ENCODE measurements at places on chromosomes 12 and 14. TPM values are rescaled to one million over a fixed set of nuclear protein-coding genes. Genes with fewer than 3 reads are reported as not detected.

GRCh38 chr12:30874455-30875321, 51.9 kb upstream of the TSPAN11 start:
- DNase-seq: peak; percentile 46

- no peak for DNase-seq
Measured at GRCh38 chr14:78417532-78417931, 247.4 kb downstream of the NRXN3 start.

- no peak for DNase-seq
Measured at GRCh38 chr12:6384499-6385436, 806 bp downstream of the LTBR start.

DNA sequence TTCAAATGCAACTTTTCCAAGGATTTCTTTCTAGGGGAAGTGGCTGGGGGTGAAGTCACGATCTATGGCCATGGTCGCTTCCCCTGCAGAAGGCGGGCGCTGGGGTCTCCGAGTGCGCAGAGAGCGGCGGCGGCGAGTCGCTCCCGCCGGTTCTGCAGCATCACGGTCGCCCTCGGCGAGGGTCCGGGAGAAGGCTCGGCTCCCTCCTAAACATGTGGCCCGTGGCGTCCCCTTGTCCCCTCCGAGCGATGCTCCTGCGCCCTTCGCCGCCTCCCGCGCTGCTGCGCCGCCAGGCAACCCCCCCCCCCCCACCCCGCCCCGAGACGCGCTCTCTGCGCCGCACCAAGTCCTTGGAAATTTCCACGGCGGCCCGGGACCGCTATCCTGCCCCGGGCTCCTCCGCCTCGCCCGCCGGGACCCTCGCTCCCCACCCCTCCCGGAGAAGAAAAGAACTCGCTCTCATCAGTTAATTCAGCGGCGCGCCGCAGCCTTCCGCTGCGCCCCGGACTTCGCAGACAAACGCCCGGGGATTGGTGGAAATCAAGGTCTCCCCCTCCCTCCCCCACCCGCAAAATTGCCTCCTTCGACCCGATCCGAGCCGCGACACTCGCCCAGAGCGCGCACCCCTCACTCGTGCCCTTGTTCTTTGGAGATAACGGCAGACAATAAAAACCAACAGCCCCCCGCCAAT, at the start of gene ST8SIA1:
ST8SIA1 (minus strand) TSS at position 298 of the 691 bp plus-strand sequence. CDS start 475 bp downstream, outside the sequence.
- DNase-seq: no peak

DNA sequence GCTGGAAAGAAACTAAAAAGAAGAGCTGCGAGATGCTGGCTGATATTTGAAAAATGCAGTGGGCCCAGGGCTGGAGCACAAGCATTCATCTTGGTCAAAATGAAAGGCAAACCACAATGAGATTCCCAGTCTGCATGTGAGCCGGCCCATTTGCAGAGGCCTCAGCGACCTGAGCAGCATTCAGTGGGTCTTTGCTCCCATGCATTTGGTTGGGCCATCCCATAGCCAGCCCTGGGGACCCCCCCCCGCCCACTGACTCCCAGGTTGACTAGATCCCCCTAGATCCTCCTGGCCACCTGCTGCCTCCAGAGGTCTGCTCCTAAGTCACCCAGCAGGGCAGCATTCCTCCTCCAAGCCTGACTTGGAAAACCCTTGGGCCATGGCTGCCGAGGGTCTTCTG, 59.8 kb downstream of the PRMT8 start:
- no peak for DNase-seq

GRCh38 chr14:101457301-101457935, 103.9 kb upstream of the DIO3 start:
- no peak for DNase-seq

DNA sequence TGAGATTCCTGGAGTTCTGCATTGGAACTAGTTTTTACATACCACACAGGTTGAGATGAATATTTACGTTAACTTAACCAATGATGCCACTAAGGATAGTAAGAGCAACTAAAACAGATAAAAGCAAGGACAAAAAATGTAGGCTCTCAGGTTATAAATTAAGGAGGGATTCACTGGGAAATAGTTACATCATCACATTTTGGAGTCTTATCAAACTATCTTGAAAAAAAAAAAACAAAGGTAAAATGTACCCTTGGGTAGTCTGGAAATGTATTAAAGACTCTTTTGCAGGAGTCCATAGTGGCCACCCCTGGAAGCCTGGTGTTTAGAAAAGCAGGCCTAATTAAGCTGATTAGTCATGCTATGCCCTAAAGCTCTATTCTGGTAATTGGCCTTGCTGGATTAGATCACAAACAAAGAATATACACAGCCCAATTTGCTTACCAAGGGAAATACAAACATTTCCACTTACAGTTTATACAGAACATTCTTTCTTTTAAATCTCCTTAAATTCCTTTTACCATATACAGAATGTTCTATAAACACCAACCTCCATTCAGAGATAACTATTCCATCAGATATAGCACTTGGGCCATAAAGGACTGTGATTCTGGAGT, 39.3 kb downstream of the SLC25A47 start:
- no peak for DNase-seq

- DNase-seq: no peak
Measured at GRCh38 chr12:104865080-104865479, 93.0 kb downstream of the SLC41A2 start.

- DNase-seq: no peak
Measured at GRCh38 chr12:89062996-89063395, 289.3 kb downstream of the DUSP6 start.

DNA sequence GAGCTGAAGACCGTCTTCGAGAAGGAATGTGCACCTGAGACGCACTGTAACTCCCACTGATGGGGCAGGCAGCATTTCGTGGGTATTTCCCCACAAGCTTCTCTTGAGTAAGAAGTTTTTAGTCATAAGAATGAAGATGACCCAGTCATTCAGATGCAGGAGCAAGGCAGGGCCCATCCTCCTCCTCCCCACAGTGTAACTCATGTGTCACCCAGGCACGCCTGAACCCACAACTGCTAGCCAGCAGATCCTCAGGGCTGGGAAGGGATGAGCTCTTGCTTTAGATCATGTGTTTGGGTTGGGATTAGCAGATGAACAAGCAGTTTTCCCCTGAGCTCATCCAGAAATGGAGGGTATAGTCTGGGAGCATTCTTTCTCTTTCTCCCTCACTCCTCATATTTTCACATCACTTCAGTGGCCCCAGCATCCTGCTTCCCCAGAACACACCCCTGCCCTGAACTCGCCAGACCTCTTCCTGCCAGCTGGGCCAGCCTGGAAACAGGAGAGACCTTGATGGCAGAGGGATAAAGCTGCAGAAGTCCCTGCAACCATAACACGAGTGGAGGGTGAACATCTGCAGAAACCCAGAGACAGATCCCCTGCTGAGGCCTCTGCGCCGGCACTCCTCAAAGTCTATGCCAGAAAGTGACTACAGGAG, 73.3 kb downstream of the B4GALNT3 start:
- no peak for DNase-seq

DNA sequence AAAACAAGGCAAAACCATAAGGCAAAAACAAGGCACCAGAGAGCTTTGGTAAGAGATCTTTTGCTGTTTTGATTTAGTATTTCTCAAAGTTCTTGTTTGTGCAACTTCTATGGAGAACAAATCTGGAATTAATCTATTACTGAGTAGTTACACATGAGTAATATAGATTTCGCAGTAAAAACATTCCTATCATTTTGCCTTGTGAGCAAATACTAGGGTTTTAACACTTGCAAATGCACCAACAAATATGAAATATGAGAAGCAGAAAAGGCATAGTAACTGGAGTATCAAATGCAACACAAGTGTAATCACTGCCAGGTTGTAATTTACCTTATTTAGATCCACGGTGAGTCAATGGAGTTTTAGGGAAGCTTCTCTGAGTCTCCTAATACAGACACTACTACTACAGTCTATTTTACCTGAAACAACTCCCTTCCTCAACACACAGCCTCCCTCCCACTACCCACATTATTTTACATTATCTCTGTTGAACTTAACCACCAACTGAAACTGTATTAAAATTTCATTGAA, 324.1 kb downstream of the FLRT2 start:
- DNase-seq: no peak

GRCh38 chr12:14701809-14702568, 5.6 kb upstream of the GUCY2C start:
- DNase-seq: no peak

DNA sequence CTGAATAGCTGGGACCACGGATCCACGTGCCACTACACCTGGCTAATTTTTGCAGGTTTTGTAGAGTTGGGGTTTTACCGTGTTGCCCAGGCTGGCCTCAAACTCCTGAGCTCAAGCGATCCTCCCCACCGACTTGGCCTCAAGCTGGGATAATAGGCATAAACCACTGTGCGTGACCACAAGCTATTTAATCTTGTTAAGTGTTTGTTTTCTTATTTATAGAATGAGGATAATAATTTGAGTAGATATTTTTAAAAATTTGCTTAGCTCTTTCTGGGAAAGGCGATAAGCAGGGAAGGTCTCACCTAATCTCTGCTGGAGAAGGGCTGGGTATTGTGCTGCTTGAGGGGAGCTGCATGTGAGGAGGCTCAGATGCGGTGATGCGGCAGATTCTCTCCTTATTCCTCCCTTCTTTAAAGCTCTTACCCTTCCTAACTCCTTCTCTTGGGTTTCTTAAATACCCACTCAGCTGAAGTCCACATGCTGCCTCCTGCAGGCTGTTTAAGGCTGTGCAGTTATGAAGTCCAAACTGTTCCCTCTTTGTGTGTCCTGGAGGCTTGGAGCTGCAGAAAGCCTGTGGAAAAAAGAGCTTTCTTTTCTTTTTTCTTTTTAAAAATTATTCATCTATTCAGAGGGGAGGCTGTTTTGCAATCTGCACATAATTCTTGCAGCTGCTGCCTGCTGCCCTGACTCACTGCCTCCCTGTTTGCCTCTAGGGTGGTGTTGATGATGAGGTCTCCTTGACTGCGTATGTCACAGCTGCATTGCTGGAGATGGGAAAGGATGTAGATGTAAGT, 37.9 kb downstream of the A2ML1 start:
- DNase-seq: peak; percentile 6

- no peak for DNase-seq
Measured at GRCh38 chr12:45458854-45459807, 243.2 kb downstream of the ANO6 start.

- DNase-seq: no peak
Measured at GRCh38 chr12:130491421-130492357, 154.0 kb downstream of the PIWIL1 start.

- no peak for DNase-seq
Measured at GRCh38 chr14:20751963-20752562, 6.4 kb downstream of the EDDM3A start.

GRCh38 chr12:128974881-128975280, 121.6 kb downstream of the GLT1D1 start:
- DNase-seq: no peak

DNA sequence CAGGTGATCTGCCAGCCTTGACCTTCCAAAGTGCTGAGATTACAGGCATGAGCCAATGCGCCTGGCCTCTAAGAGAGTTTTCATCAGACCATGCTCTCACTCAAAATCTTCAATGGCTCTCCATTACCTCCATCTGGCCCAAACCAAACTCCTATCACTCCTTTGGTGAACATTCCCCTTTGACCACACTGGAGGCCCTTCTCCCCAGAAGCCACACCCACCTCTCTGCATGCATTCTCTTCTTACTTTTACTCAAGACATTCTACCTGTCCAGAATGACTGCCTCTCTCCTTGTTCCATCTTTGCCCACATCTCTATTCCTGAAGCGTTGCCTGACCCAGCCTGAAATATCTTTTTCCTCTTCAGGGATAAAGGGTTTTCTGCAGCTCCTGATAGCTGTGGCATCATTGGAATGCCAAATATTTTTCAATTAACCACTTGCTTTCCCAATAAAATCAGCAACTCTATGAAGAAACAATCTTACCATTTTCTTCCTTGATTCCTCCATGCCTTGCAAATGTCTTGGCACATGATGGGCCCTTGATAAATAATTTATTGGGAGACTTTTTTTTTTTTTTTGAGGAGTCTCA, 15.5 kb downstream of the PLEK2 start:
- no peak for DNase-seq

DNA sequence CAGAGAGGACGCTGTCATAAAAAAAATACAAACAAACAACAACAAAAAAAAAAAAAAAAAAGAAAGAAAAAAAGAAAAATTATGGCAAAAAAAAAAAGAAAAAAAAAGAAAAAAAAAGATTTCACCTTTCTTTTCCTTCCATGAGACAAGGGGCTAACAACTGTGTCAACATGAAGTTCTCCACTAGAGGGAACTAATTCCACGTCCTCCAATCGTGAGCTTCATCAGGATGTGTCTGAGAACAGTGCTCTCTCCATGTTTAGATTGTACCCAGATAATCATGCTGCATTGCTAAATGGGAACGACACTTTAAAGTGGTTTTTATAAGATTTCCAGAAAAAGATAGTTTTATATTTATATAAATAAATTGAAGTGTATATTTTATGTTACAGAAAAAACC, 96.2 kb upstream of the PTPRB start:
- peak; percentile 64 for DNase-seq

DNA sequence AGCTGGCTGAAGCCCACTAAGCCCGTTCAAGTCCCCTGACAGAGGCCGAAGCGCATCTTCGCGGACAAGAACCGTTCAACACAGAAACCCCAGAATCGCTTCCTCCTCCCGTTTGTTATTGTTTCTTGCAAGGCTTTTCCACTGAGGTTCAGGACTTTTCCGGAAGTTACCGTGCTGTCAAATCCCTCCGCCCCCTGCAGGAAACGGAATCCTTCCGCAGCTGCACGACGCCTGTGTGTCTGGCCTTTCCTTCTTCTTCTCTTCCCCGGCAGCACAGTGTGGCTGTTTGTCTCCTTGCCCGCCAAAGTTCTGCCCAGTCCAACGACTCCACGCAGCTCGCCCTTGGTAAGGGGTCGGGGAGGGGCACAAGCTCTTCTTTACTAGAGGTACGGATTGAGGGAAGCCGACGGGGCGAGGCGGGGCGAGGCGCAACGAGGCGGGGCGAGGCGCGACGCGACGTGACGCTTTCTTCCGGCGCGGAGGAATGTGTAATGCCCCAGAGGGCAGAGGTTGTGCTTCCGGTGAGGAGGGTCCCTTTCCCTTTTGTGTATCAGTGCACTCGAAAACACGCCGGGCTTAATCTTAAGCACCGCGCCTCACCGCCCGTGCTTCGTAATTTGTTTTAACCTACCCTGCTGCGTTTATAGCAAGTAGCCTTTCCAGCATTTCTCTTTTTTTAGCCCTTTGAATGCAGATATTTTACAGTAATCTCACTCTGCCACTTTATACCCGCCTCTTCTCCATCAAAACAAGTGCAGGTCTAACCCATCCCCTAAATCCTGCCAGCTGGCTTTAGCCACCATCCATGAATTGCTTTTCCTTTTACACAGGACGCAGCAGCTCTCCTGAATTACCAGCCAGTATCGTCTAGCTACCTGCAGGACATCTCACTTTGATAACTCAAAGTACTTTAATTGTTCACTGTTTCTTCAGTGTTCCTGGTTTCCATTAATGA, at the start of gene KDM5A:
KDM5A (minus strand) TSS at position 179 of the 955 bp plus-strand sequence. CDS start 229 bp downstream, outside the sequence.
- DNase-seq: peak; percentile 93

The CLEC4D gene
- 0.50 TPM for polyA plus RNA-seq

The PTPRO gene
- 181 TPM for polyA plus RNA-seq

The SLC16A7 gene
- 8.6 TPM for polyA plus RNA-seq

The MRPL52 gene
- 74.6 TPM for polyA plus RNA-seq

The PLEK2 gene
- 1.4 TPM for polyA plus RNA-seq

The FBXO21 gene
- 47.8 TPM for polyA plus RNA-seq

The CNTN1 gene
- polyA plus RNA-seq: 28.0 TPM

Measured in left renal pelvis (tissue), 4 donors.